ENCODE measurements at places on chromosomes 7 and 10.

GRCh38 chr7:123573896-123574467, 16.4 kb upstream of the NDUFA5 start:
- no peak for DNase-seq

GRCh38 chr10:76973091-76974016, 664.3 kb downstream of the KCNMA1 start:
- no peak for DNase-seq

DNA sequence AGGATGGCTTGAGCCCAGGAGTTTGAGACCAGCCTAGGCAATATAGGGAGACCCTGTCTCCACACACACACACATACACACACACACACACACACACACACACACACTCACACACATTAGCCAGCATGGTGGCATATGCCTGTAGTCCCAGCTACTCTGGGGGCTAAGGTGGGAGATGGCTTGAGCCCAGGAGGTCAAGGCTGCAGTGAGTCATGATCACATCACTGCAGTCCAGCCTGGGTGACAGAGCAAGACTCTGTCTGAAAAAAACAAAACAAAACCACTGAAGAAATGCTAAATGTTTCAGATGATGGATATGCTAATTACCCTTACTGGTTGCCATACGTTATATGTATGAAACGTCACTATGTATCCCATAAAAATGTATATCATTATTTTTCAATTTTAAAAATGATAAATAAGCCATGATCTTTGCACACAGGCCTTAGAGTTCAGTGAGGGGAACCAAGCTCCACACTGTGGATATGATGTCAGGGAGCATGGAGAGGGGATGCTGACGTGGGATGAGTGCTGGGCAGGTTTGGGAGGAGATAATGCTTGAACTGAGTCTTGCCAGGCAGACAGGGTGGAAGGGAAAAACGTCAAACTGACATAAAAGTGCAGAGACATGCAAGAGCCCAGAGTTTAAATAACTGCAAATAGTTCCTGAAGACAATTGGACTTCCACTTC, 45.9 kb upstream of the ARHGAP12 start:
- no peak for DNase-seq

- DNase-seq: no peak
Observed at GRCh38 chr10:91829268-91829667, 31.0 kb downstream of the TNKS2 start.

- DNase-seq: no peak
Observed at GRCh38 chr10:129027906-129028305, 439.1 kb upstream of the MGMT start.

- DNase-seq: no peak
Observed at GRCh38 chr7:17651863-17652385, 288.4 kb downstream of the SNX13 start.

GRCh38 chr7:120793213-120793936, 64.6 kb downstream of the TSPAN12 start:
- DNase-seq: no peak

All from activated naive CD4-positive, alpha-beta T cell treated with anti-CD3 and anti-CD28 coated beads, Interleukin-2, amount 10 ng/mL, durations not matched to agents 7 days and 5 days (primary cell).